CD4-positive, alpha-beta T cell (primary cell): ENCODE measurements at places on chromosomes 4 and X. TPM values are rescaled to one million over a fixed set of nuclear protein-coding genes. Genes with fewer than 3 reads are reported as not detected.

DNA sequence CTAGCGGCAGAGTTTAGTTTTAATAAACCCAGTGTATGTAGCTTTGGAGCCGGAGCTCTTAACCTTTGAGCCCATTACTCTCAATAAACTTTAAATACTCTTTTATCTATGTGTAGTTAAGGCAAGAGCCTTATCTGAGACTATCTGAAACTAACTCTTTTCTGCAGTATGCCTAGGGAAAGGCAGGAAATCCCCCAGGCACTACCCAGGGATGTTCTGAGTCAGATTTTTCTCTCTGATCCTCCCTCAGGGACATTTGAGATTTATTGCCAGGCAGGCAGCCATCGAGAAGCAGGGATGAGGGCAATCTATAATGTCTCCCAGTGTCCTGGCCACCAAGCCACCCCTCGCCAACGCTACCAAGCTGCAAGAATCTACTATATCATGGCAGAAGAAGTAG, 39.1 kb downstream of the HEPH start:
- no peak overlapping the region for H3K4me3 ChIP-seq
- H3K36me3 ChIP-seq = no peaks in the 10 kb centered on the region
- H3K27me3 ChIP-seq = no peaks in the 10 kb centered on the region
- H3K27ac ChIP-seq = no peak overlapping the region
- H3K4me1 ChIP-seq = no peaks in the 10 kb centered on the region
- DNase-seq = no peak

DNA sequence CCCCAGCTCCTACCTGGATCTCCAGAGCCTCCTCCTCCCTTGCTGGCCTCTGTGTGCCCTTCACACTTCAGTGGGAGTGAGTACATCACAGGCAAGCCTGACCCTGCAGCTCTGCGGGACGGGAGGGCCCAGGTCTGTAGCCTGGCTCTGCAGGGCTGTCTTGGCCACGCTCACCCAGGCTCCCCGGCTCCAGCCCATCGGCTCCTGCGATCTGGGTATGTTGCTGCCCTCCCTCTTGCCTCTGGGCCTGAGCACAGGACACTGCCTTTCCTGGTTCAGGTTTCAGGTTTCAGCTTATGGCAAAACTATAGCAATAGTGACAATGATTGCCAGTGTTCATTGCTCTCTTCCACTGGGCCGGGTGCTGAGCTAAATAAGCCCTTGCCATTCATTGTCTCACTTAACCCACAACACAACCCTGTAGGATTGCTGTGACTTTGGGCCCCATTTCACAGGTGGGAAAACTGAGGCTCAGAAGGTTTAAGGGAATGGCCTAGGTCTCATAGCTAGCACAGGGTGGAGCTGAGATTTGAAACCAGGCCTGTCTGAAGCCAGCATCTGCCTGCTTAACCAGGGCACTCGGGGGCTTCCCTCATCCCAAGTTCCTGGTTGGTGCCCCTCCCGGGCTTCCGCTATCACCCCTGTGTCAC, 44.6 kb upstream of the SORCS2 start:
- peaks cover 8% of the 10 kb centered on the region for H3K27me3 ChIP-seq
- H3K4me1 ChIP-seq = no peaks in the 10 kb centered on the region
- H3K27ac ChIP-seq = no peak overlapping the region
- no peak for DNase-seq
- H3K36me3 ChIP-seq = no peaks in the 10 kb centered on the region
- no peak overlapping the region for H3K4me3 ChIP-seq

Gene FAAH2
- total RNA-seq = 7.4 TPM

Gene LEF1
- 409 TPM for total RNA-seq

Gene TCEAL6
- not detected for total RNA-seq

Gene ATP6AP1
- 31.4 TPM for total RNA-seq

Gene NUDT10
- total RNA-seq = not detected

Gene PAGE2B
- total RNA-seq = 0.99 TPM
